ENCODE measurements at places on chromosomes 6 and 20. TPM values are rescaled to one million over a fixed set of nuclear protein-coding genes. Genes with fewer than 3 reads are reported as not detected.

Gene GRM1
- not detected for total RNA-seq

Gene CAP2
- total RNA-seq, result 10.0 TPM

Gene SPTLC3
- 24.5 TPM for total RNA-seq

Gene FAM229B
- total RNA-seq, result 13.7 TPM

Gene DPPA5
- total RNA-seq, result not detected

Gene SLC22A16
- 2.7 TPM for total RNA-seq

Gene WASF1
- total RNA-seq, result 56.8 TPM

Gene CLDN20
- not detected for total RNA-seq

Gene ASIP
- not detected for total RNA-seq

- H3K27ac ChIP-seq, result no peak overlapping the region
- no peak overlapping the region for H3K4me3 ChIP-seq
- H3K27me3 ChIP-seq, result no peaks in the 10 kb centered on the region
- DNase-seq, result no peak
These were observed 1022.2 kb upstream of the GJE1 start for GRCh38 chr6:141110481-141110880.

DNA sequence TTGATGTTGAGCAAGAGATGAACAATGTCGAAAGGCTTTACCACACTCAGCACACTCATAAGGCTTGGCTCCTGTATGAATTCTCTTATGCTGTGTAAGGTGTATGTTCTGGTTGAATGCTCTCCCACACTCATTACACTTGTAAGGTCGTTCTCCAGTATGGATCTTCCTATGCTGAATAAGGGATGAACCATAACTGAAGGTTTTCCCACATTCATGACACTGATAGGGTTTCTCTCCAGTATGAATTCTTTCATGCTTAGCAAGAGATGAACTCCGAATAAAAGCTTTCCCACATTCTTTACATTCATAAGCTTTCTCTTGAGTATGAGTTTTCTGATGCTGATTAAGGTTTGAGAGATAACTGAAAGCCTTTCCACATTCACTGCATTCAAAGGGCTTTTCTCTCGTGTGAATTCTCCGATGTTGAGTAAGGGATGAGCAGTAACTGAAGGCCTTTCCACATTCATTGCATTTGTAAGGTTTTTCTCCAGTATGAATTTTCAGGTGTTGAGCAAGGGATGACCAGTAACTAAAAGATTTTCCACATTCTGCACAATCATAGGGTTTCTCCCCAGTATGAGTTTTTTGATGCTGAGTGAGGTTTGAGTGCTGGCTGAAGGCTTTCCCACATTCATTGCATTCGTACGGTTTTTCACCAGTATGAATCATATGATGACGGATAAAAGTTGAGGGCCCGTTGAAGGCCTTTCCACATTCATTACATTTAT lies 21.1 kb downstream of the ZNF184 start:
- H3K4me3 ChIP-seq, result no peak overlapping the region
- no peaks in the 10 kb centered on the region for H3K4me1 ChIP-seq
- H3K27ac ChIP-seq, result no peak overlapping the region
- DNase-seq, result no peak
- peaks cover 18% of the 10 kb centered on the region for H3K36me3 ChIP-seq
- no peaks in the 10 kb centered on the region for H3K27me3 ChIP-seq

DNA sequence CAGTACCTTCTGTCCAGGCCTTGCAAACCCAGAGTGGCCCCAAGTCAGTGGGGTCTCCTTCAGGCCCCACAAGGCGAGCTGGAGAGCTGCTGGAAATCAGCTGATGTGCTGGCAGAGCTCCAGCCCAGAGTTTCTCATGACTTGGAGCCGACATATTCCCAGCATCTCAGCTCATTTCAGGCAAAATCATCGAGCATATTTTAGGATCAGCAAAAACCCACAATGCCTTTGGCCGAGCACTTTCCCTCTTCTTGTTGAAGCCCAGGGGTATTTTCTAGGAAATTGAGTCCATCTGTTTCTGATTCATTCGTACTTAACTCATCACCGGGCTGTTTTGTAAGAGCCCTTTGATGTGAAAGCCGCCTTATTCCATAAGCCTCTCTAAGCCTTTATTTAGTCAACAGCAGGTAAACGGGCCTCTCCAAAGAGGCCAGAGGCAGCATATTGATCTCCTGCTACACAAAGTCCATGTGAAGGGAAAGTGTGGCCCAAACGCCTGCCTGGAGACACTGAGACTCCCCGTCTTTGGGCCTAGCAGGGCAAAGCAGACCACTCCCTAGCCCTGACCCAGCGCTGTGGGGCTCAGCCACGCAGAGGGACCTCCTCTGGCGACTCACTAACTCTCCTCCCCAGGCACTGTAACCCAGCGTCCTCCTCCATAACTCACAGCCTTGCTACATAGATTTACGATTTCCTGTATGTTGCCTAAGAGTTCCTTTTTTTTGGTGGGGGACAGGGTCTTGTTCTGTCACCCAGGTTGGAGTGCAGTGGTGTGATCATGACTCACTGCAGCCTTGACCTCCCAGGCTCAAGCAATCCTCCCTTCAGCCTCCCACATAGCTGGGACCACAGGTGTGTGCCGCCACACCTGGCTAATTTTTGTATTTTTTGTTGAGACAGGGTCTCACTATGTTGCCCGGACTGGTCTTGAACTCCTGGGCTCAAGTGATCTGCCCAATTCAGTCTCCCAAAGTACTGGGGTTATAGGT lies 12.1 kb upstream of the C20orf203 start:
- no peaks in the 10 kb centered on the region for H3K27me3 ChIP-seq
- no peak overlapping the region for H3K4me3 ChIP-seq
- no peaks in the 10 kb centered on the region for H3K36me3 ChIP-seq
- H3K27ac ChIP-seq, result no peak overlapping the region
- no peak for DNase-seq

GRCh38 chr20:11454966-11455799 lies 462.5 kb upstream of the BTBD3 start:
- no peak overlapping the region for H3K27ac ChIP-seq
- no peak overlapping the region for H3K4me3 ChIP-seq
- no peak for DNase-seq
- H3K27me3 ChIP-seq, result no peaks in the 10 kb centered on the region
- no peaks in the 10 kb centered on the region for H3K4me1 ChIP-seq
- no peaks in the 10 kb centered on the region for H3K36me3 ChIP-seq

GRCh38 chr20:41173791-41174341 lies 36.5 kb downstream of the PLCG1 start:
- peak; percentile 2 for DNase-seq
- H3K27ac ChIP-seq, result no peak overlapping the region
- peaks cover 22% of the 10 kb centered on the region for H3K36me3 ChIP-seq
- no peaks in the 10 kb centered on the region for H3K4me1 ChIP-seq

- DNase-seq, result no peak
- H3K36me3 ChIP-seq, result no peaks in the 10 kb centered on the region
- no peaks in the 10 kb centered on the region for H3K4me1 ChIP-seq
- no peaks in the 10 kb centered on the region for H3K27me3 ChIP-seq
- no peak overlapping the region for H3K27ac ChIP-seq
These were observed 37.0 kb downstream of the NFATC2 start for GRCh38 chr20:51505566-51505965.

GRCh38 chr6:4313044-4313686 lies 177.8 kb upstream of the ECI2 start:
- H3K27ac ChIP-seq, result no peak overlapping the region
- H3K27me3 ChIP-seq, result no peaks in the 10 kb centered on the region
- H3K4me3 ChIP-seq, result no peak overlapping the region
- H3K36me3 ChIP-seq, result no peaks in the 10 kb centered on the region

DNA sequence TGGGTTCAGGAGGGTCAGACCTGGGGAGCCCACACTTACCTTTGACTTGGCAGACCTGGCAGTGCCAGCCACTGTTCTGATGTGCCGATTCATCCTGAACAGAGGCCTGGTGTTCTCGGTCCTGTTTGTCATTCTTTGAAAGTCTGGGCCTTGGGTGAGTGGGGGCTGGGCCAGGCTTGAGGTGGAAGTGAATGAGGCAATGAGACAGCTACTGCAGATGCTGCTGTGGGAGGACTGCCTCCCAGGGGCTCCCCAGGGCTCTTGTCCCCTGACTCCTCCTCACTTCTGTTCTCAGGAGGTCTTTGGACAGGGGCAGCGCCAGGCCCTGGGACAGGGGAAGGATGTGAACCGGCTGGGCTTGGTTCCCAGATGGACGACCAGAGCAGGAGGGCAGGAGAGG lies 5.6 kb upstream of the TREML4 start:
- no peaks in the 10 kb centered on the region for H3K36me3 ChIP-seq
- H3K4me3 ChIP-seq, result no peak overlapping the region
- DNase-seq, result no peak
- H3K4me1 ChIP-seq, result no peaks in the 10 kb centered on the region
- no peak overlapping the region for H3K27ac ChIP-seq
- no peaks in the 10 kb centered on the region for H3K27me3 ChIP-seq

DNA sequence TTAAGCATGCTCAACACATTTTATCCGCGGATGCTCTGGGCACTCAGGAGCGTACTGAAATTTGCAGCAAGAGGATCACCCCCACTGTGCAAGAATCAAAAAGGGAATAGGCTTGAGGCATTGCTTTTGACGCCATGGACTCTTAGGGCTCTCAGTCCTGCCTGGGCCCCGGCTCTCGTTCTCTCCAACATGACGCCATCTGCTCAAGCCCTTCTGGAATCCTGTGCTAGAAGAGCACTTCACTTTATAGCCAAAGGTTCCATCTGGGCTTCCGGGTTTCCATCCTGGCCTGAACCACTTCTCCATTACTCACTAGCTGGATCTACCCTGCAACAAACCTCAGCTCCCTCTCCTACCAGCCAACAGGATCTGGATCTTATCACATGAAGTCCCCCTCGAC lies 105.3 kb downstream of the FOXF2 start:
- DNase-seq, result no peak
- no peak overlapping the region for H3K4me3 ChIP-seq
- no peaks in the 10 kb centered on the region for H3K36me3 ChIP-seq
- no peaks in the 10 kb centered on the region for H3K27me3 ChIP-seq
- no peaks in the 10 kb centered on the region for H3K4me1 ChIP-seq
- no peak overlapping the region for H3K27ac ChIP-seq

DNA sequence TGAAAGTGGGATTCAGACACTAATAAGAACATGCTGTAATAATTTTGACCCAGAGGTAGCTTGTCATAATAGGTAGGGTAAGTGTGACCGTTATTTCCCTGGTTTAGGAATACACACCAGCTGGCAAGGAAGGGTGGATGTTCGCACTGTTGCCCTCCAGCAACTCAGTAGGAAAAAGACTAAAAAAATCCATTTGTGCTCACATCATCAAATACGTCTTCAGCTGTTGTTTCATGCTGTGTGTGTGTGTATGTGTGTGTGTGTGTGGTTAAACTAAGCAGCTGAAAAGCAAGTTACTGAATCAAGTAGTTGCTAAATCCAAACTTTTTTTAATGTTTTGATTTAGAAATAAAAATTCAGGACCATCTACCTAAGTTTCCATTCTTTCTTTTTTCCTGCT lies 218.7 kb downstream of the TRDN start:
- no peaks in the 10 kb centered on the region for H3K4me1 ChIP-seq
- no peak overlapping the region for H3K4me3 ChIP-seq
- H3K27ac ChIP-seq, result no peak overlapping the region
- DNase-seq, result no peak

DNA sequence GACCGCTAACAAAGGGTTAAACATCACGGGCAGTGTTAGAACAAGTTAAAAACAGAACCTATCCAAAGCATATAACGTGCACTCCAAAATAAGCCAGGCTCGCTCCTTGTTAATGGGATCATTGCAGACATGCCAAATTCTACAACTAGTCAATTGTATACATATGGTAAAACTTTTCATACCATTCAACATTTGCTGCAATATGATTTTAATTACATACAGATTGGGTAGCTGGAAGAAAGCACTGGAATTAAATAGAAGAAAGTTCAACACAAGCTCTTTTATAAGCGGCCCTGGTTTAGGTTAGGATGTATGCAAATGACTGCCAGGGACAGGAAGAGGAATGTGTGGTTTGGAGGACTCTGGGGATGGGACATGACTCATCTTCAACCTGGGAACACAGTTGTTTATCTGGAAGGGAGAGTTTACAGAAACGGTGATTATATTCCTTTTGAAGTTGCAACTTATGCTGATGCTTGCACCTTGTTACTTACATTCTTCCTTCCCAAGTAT lies 62.5 kb upstream of the TIAM2 start:
- H3K36me3 ChIP-seq, result no peaks in the 10 kb centered on the region
- no peak overlapping the region for H3K4me3 ChIP-seq
- DNase-seq, result peak; percentile 6
- H3K4me1 ChIP-seq, result no peaks in the 10 kb centered on the region

GRCh38 chr20:54132612-54133433 lies 41.0 kb downstream of the CYP24A1 start:
- no peaks in the 10 kb centered on the region for H3K27me3 ChIP-seq
- no peaks in the 10 kb centered on the region for H3K4me1 ChIP-seq
- peak; percentile 66 for DNase-seq
- no peak overlapping the region for H3K4me3 ChIP-seq
- no peaks in the 10 kb centered on the region for H3K36me3 ChIP-seq

GRCh38 chr20:63840405-63840828 lies 9.4 kb upstream of the ZBTB46 start:
- no peak overlapping the region for H3K27ac ChIP-seq
- no peaks in the 10 kb centered on the region for H3K4me1 ChIP-seq
- DNase-seq, result no peak
- H3K4me3 ChIP-seq, result no peak overlapping the region
- H3K36me3 ChIP-seq, result no peaks in the 10 kb centered on the region

DNA sequence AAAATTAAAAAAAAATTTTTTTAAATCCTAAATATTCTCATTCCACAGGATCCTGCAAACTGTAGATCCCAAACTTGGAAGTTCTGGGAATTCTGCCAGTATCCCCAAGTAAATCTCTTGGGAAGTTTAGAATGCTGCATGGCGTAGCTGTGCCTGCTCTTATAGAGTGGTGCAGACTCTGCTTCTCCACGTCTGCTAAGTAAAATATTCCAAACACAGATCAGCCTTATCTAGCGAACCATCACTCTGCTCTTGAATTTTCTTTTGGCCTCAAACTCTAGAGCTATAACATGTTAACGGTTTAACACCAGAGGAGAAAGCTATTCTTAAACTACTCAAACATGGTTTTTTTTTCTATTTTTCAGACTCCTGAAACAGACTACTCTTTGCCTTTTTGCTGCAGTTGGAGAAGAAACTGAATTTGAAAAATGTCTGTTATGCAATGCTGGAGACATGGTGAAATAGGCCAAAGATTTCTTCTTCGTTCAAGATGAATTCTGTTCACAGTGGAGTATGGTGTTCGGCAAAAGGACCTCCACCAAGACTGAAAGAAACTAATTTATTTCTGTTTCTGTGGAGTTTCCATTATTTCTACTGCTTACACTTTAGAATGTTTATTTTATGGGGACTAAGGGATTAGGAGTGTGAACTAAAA lies 138.5 kb upstream of the AKAP12 start:
- H3K27me3 ChIP-seq, result no peaks in the 10 kb centered on the region
- H3K4me3 ChIP-seq, result no peak overlapping the region
- DNase-seq, result no peak
- H3K36me3 ChIP-seq, result no peaks in the 10 kb centered on the region

DNA sequence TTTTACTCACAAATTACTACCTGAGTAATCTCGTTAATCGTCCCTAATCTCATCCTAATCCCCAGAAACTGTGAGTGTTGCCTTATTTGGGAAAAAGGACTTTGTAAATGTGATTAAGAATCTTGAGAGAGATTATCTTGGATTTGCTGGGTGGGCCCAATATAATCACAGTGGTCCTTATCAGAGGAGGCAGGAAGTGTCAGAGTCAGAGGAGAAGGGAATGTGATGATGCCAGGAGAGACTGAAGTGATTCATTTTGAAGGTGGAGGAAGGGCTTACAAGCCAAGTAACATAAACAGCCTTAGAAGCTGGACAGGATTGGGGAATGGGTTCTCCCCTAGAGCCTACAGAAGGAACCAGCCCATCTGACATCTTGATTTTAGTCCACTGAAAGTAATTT lies 16.7 kb downstream of the RPP21 start:
- no peak for DNase-seq
- H3K4me3 ChIP-seq, result no peak overlapping the region
- H3K36me3 ChIP-seq, result no peaks in the 10 kb centered on the region

- peak; percentile 20 for DNase-seq
- H3K27ac ChIP-seq, result no peak overlapping the region
- no peaks in the 10 kb centered on the region for H3K4me1 ChIP-seq
- H3K27me3 ChIP-seq, result no peaks in the 10 kb centered on the region
These were observed 54.3 kb downstream of the RNF144B start for GRCh38 chr6:18441251-18441979.

Measured in prostate gland (tissue), 2 donors.